ENCODE measurements at places on chromosomes 3 and 15.
A peak's percentile ranks its signal among the peaks of the same experiment; 100 is the strongest.

DNA sequence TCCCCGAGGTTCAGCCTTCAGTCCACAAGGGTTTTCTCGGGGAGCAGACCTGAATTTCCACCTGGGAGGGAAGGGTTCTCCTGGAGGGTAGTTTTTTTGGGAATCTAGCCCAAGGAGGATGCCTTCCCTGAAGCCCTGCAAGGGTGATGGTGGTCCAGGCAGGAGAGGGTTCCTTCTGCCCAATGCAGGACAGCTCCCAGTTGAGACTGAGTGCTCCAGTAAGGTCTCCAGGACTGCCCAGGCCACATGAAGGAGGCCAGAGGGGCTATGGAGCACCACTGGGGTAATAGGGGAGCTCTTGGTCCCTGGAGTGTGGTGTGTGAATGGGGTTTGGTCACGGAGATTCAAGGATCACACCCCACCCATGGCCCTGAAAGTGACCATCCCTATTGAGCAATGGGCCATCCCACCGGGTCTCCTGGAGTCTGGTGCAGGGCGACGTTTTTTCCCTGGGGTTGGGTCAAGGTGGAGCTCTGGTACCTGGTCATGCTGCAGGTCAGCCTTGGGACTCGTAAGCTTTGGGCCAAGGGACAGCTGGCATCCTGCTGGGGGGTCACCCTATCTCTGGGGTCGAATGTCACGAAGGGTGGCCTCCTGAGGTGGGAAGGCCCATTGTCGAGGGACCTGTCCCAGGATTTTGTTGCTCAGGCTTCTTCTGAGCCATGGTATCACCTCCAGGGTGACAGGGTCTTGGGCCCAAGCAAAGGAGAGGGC lies 196.5 kb downstream of the UBE3A start:
- DNase-seq: no peak

DNA sequence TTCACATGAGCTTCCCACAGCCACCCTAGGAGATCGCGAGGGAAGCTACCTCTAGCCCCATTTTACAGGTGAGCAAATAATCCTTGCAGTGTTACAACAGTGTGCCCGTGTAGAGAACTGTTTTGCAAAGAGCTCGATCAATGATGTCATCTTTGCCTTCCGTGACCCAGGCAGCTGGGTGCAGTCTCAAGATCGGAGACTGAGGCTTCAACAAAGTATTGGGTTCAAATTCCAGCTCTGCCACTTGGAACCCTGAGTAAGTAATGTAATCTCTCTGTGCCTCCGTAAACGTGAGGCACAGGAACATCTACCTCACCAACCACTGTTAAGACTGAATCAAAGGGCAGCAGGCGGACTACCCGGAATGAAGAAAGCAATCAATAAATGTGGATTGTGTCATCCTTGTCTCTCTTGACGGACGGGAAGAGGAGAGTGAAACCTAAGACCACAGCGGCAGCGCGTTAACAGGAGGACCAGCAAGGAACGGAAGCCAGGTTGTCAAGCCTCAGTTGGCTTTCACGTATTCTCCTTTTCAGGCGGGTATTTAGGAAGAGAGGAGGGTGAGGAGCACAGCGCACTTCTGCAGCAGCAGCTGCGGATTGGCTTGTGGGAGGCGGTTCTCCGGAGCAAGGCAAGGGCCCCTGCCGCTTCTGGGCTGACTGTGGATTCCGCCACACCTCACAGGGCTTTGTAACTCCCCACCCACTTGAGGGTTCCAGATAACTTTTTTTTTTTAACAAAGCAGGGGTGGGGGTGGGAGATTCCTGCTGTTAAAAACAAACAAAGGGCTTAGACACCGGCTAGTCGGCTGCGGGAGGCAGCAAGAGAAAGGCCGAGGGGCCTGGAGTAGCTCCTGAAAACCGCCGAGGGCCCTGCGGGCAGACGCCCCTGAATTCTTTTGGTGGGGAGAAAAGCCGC lies 1.5 kb upstream of the SMAD3 start:
- DNase-seq: peak; percentile 56

DNA sequence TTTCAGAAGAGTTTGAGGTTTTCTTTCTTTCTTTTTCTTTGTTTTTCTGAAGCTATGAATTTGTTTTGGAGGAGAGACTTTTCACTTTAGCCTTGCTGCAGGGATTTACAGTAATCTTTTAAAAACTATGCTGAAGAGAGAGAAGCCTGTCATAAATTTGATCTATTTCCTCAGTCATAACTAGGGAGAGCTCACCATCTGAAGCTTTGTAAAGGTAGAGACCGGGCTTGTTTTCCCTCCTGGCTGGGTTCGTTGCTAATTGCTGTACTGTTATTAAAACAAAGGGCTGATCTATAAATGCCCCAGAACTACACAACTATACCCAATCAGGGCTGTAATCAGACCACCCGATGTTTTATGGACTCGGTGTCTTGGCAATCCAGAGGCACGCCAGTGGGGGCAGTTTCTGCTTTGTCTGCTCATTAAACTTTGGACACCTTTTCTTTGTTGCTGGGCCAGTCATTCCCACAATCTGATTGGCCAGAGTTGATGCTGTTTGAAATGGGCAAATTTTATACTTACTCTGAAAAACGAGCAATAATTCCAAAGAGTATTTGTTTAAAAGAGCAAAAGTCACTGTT lies 164.3 kb downstream of the CACNA1D start:
- no peak for DNase-seq

DNA sequence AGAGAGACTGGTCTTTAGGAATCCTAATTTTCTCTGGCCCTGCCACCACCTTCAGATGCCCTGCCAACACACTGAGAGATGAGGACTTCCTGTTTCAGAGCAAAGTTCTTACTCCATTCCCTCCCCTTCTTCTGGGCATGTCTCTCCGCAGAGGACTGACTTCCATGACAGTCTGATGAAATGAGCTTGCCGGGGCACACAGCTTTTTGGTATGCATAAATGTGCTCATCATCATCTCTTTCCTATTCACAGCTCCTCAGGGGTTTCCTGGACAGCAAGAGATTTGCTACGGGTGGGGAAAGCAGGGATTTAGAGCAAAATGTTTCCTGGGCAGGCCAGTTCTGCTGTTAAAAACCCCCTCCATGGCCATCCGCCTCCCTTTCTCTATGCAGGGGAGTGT lies 27.6 kb upstream of the SEMA6D start:
- DNase-seq: no peak

DNA sequence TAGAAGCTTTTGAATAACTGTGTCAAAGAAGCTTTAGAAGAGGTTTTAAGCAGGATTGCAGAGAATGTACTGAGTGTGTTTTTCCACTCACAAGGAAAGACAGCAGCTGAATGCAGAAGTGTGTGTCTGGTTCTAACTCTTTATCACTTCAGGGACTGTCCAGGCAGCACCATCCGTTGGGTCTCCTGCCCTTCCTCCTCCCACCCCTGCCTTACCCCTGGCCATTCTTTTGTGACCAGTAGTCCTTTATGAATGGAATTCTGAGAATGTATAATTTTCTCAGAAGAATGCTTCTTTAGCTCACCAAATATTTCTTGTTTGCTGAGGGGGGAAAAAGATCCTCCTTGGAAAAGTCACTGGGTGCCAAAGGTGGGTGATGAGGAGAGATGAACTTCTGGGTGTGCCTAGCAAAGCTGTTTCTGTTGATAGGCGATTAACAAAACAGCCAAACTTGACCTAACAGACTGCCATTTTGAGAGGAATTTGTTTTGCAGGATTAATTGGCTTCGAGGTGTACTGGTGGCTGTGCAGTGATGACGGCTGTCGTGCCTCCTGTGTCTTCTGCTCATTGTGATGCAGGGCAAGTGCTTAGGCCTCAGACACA lies 70.9 kb downstream of the IGF1R start:
- no peak for DNase-seq

DNA sequence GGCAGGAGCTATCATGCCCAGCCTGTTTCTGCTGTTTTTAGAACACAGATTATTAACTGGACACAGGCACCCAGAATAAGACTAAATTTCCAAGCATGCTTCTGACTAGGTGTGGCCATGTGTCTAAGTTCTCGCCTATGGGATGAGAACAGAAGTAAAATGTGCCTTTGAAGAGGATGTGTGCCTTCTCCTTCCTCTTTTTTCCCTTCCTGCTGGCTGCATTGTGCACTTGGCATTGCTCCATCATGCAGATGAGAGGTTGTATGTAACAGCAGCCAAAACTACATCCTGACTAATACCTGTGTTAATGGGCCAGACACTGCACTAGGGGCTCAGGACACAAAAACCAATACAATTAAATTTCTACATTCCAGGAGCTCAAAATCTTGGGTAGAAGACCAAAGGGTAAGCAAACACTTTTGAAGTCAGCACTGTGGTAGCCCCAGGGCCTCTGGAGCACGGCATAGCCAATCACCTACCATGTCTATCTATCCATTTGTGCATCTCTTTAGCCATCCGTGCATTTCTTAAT lies 40.9 kb upstream of the RNU6-1 start:
- no peak for DNase-seq

DNA sequence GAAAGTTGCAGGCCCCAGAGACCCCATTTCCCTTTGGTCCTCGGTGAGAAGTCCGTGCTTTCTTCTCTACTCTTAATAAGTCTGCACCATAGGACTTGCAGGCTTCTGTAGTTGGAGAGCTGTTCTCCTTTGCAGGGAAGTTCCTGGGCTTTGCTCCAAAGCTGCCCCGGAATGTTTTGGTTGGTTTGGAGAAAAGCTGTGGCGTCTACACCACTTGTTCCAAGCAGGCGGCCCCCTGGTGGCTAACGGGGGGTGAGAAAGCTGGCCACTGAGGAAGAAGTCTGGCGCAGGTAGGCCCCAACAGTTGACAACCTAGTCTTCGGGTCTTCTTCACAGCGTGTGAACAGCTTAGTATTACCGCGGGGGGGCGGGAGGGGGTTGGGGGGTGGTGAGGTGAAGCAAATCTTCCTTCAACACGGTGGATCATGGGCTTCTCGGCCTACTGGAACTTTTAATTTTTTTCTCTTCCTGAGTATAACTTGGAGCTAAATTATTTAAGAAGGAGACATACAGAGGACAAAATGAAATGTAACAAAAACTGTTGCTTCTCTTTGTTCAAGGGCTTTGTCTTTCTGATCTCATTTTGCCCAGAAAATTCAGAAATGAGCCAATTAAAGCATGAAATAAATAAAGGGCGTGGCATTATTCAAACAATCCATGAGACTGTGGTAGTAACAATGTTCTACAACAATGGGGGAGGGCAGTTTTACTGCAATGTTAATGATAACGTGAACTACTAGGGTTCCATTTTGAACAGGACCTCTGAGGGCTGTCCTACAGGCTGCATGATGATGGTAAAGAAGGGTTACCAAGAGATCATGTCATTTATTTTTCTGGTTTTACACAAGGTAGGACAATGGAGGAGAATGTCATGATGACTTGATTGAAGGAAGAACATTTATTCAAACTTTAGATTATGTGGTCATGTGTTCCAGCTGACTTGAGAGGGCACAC lies 2.2 kb upstream of the THRB start:
- DNase-seq: no peak

DNA sequence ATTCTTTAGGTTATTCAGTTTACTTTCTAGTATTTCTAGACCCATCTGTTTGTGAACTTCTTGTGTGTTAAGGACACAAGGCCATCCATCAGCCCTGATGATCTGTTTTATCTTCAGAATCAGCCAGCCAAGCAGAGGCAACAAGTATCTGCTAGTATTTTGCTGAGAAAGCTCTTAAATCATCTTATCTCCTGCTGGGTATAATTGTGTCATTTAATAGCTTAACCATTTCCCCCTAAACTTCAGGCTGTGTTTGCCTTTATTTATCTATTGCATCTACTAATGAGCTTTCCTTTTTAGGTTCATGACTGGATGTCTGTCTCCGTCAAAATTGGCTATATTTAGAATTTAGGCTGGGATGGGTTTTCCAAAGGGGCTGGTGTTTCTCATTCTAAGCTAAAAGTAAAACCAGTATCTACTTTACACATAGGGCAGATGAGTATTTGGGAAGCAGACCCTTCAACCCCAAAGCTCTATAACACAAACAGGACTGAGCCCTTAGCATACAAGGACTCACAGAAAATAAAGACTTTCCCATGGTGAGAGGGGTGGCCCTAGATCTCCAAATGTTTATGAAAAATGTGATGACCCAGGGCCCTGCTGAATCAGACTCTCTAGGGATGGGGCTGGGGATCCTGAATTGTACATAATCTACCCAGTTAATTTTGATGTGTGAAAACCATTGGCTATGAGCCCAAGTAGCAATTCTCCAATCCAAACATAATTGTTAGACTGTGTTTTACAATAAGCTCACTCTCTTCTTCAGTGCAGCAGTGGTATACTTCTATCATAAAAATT lies 65.3 kb upstream of the PSMD6 start:
- no peak for DNase-seq

DNA sequence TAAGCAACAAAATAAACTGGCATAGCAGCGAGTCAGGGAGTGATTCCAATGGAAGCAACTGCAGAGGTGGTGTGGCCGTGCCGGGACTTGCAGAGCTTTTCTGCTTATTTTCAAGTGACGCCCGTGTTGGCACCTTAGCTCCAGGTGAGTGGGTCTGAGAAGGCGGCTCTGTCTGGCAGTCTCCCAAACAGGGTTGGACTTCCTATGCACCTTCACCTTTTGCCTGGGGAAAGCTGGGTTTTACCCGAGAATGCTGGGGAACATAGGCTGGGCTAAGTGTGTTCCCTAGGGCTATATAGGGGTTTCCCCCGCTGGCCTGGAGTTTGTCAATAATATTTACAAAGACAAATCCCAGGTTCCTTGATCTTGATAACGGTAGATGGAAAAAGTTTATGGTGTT lies 179.9 kb upstream of the TBL1XR1 start:
- no peak for DNase-seq

DNA sequence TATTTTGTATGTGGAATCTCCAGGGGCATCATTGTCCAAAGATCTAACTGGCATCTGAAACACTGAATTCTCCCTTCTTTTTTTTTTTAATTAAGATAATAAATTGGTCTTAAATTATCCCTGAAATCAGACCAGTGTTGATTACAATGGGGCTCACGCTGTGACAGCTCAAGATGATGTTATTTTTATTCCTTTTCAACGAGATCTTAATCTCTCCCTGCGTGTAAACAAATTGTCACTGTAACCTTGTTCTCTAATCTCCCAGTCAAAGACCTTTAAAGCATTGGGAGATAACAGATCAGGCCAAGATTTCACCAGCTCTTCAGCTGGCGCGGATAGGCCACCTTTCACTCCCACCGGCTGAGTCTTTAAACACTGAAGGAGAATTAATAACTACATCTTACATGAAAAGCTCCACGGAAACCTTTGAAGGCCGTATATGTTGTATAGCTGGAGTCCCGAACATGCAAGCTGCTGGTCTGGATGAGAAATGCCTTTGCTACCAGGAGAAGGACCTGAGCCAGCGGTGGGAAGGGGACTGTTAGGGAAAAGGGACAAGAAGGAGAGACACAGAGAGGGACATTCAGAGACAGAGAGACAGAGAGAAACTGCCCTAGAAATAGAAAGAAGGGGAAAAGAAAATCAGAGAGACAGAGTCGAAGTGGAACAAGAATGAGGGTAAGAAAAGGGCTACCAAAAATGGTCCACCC lies 418.8 kb upstream of the NR2F2 start:
- DNase-seq: no peak
